ENCODE measurements at places on chromosomes 11 and 22. TPM values are rescaled to one million over a fixed set of nuclear protein-coding genes. Genes with fewer than 3 reads are reported as not detected.

P2RY2 gene
- not detected for total RNA-seq

NOX4 gene
- total RNA-seq = 102 TPM

SHANK2 gene
- total RNA-seq = 1.6 TPM

OR4C46 gene
- not detected for total RNA-seq

SLC35E4 gene
- 7.9 TPM for total RNA-seq

ZC3H7B gene
- total RNA-seq = 54.7 TPM

CXCR5 gene
- total RNA-seq = 0.27 TPM

UBTFL1 gene
- not detected for total RNA-seq

SOX6 gene
- total RNA-seq = 46.1 TPM

EIF3F gene
- 219 TPM for total RNA-seq

- DNase-seq = no peak
These were observed 14.9 kb downstream of the PGAP2 start for GRCh38 chr11:3823303-3823702.

GRCh38 chr11:131904756-131905155 is 534.3 kb downstream of the NTM start:
- no peak for DNase-seq

- no peak for DNase-seq
These were observed 120.2 kb downstream of the METTL15 start for GRCh38 chr11:28228196-28228895.

DNA sequence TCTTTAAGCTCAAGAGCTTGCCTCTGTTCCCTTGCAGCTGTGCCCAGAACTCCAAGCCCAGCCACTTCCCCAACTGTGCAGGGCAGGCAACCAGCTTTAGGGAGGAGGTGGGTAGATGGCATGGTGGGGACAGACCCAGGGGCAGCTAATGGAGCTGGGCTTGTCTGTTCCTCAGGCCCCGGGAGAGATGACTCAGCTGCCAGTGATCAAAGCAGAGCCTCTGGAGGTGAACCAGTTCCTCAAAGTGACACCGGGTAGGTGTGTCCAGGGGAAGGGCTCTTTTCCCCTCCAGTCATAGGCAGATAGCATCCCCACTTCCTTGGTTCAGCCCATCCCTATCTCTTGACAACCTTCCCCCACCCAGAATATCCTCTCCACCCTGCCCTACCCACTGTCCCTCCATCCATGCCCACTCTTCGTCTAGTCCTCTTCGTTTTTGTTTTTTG is 32.4 kb downstream of the CREB3L1 start:
- DNase-seq = no peak

DNA sequence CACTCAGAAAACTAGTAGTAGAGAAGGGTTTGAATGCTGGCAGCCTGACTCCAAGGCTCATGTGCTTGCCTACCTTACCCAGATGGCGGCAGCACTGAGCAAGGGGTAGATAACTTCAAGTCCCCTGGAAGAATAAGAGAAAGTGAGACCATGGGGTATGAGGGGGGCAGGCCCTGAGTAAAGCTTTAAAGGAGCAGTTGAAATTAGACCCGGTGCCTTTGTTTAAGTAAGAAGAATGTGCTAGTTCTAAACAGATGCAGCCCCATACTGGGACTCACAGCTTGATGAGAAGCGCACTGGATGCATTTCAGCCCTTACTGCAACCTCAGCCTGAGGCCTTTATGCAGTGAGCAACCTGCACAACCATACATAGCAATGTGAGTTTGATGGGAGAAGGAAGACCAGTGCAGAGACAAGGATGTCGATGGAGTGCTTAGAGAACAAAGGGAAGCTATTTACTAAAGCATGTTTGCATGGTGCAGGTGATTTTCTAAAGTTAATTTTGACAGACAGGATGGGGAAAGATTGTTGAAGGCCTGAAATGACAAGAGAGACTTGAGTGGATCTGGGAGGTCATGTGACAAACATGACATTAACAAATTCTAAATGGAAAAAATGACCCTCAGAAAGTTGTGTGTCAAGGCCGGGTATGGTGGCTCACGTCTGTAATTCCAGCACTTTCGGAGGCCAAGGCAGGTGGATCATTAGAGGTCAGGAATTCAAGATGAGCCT is 27.1 kb upstream of the TMA7B start:
- no peak for DNase-seq

DNA sequence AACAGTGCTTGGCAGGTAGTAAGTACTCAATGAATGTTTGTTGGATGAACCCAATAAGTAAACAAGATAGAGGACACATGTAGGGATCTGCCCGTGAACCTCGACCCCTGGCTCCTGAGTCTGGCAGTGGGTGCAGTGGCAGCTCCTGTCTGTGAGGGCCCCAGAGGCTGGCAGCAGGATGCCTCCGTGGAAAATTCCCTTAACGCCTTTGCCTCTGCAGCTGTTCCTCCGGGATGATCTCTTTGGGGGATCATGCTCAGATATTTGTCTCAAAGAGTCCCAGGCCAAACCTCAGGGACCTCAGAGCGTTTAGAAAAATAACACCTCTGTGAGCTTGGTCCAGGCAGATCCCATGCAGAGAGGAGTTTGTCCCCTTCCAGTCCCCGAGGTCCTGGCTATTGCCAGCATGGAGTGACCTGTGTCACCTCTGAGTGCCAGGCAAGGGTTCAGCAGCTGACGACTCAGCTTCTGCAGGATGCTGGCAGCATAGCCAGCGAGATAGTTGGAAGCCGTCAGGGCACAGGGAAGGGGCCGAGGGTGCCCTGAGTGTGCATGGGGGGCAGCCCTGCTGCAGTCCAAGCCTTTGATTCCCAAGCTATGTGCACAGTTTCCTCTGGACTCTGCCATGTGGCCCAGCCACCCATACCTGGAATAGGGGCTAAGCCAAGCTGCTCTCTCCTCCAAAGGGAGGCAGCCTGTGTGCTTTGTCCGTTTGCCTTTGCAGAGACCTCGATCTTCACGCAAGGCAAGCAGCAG is 613 bp upstream of the MCHR1 start:
- DNase-seq = no peak

DNA sequence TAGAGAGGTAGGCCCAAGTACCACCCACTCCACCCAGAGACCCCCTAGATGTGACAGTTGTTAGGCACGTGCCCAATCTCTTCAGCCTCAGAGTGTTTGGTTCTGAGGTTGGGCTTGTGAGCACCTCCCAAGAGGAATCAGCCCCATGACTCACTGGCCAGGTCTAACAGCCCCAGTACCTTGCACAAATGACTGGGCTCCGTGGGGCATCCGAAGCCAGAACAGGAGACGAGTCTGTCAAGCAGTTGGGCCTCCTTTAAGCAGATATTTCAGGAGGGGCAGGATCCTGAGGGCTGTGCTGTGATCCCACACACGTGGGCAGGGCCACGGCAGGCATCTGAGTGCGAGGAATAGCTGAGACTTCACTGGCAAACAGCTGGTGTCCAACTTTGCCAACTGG is 29.1 kb upstream of the FGF19 start:
- DNase-seq = no peak

- DNase-seq = no peak
These were observed 6.4 kb downstream of the UNC93B1 start for GRCh38 chr11:67997475-67997921.

- DNase-seq = peak; percentile 8
These were observed 14.2 kb downstream of the TRMU start for GRCh38 chr22:46349681-46350080.

DNA sequence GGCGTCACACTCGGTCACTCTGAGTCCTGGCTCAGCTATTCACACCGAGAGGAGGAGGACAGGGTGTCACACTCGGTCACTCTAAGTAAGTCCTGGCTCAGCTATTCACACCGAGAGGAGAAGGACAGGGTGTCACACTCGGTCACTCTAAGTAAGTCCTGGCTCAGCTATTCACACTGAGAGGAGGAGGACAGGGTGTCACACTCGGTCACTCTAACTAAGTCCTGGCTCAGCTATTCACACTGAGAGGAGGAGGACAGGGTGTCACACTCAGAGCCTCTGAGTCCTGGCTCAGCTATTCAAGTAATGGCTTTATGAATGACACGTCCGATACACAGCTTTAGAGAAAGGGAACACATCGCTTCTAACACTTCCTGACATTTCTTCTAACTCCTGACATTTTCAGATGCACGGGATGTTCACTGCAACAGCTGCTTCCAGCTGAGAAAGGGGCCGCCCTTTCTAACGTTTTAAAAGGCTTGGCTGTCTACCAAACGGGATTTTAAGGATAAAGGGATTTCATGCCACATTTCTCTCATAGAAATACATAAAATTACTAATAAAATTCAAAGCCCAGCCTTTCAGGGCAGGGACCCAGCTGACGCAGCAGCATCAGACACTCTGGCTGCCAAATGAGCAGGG is 28.1 kb downstream of the DRD4 start:
- no peak for DNase-seq

- DNase-seq = no peak
These were observed 193.6 kb downstream of the AASDHPPT start for GRCh38 chr11:106271086-106271485.

DNA sequence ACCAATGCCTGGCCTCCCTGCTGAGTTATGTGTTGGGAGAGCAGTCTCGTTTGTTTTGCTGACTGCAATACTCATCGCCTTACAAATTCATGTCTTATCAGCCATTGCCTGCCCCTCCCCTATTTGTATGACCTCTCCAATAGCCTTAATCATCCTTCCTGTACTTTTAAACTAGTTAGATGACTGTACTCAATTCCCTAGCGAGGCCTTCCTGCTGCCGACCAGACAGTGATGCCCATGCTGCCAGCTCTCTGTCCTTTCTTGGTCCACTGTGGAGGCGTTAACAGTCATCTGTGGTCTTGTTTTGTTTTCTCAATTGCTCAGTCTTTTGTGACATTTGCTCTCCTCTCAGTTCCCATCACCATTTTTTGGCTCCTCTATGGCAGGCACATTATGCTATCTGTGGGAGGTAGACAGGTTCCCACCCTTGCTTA is 20.3 kb upstream of the YPEL1 start:
- DNase-seq = peak; percentile 9

- no peak for DNase-seq
These were observed 73.2 kb upstream of the CAPRIN1 start for GRCh38 chr11:33978376-33978775.

GRCh38 chr11:3056296-3057068 is 741 bp downstream of the CARS1 start:
- DNase-seq = peak; percentile 94

- no peak for DNase-seq
These were observed 14.6 kb downstream of the MS4A6A start for GRCh38 chr11:60168306-60168705.

GRCh38 chr11:122523846-122524805 is 131.4 kb upstream of the UBASH3B start:
- no peak for DNase-seq

DNA sequence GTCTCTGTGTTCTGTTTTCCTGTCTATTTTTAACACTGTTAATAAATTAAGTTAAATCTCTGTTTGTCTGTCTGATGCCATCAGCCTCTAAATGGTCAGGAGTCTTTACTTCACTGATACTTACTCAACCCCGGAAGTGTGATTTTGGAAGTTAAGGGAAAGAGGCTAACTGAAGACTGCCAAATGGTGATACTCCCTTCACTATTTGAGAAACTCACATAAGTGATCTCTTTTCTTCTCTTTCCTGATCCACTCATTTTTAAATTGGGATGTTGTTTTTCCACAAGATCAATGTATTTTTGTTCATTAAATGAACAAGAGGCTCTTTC is 389 bp upstream of the CASP12 start:
- DNase-seq = no peak

GRCh38 chr11:73453562-73453961 is 77.4 kb downstream of the RELT start:
- DNase-seq = no peak

- DNase-seq = no peak
These were observed 8.8 kb upstream of the ST14 start for GRCh38 chr11:130150790-130151189.

GRCh38 chr11:12159351-12160099 is 49.1 kb downstream of the MICAL2 start:
- DNase-seq = no peak
